ENCODE measurements at places on chromosomes 12 and 14. TPM values are rescaled to one million over a fixed set of nuclear protein-coding genes. Genes with fewer than 3 reads are reported as not detected.

HCAR2 gene
- total RNA-seq: not detected

RND1 gene
- 27.5 TPM for total RNA-seq

TEX22 gene
- total RNA-seq: 0.25 TPM

SLC5A8 gene
- 2.2 TPM for total RNA-seq

CABP1 gene
- total RNA-seq: 1.5 TPM

AHSA1 gene
- 70.1 TPM for total RNA-seq
